LNCaP clone FGC (cell line): ENCODE measurements at places on chromosomes 11 and 22.

DNA sequence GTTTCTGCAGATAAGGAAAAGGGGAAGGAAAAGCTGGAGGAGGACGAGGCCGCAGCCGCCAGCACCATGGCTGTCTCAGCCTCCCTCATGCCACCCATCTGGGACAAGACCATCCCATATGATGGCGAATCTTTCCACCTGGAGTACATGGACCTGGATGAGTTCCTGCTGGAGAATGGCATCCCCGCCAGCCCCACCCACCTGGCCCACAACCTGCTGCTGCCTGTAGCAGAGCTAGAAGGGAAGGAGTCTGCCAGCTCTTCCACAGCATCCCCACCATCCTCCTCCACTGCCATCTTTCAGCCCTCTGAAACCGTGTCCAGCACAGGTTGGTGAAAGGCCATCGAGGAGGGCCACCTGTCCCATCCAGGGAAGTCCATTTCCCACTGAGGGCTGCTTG is 5.6 kb downstream of the TEF start:
- DNase-seq, result no peak

- no peak for DNase-seq
These were observed 206.4 kb downstream of the DBX1 start for GRCh38 chr11:19953909-19954308.

- DNase-seq, result no peak
These were observed 48.4 kb upstream of the DBX1 start for GRCh38 chr11:20208622-20209111.

- DNase-seq, result no peak
These were observed 48.7 kb upstream of the TEAD1 start for GRCh38 chr11:12625438-12626071.

DNA sequence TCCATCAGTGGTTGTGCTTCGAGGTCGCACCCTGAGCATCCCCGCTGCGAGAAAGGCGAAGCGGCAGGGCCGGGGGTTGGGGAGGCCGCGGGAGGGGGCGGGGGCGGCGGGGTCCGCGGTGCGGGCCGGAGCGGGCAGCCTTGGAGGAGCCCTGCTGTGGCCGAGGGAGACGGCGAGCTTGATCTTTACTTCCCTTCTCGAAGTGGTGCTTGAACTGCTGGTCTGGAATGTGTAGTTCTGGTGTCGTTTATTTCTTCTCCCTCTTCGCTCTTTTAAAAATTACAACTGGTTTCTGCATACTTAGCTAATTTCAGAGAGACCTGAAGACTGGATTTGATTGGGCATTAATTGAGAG is 1.1 kb downstream of the APLP2 start:
- DNase-seq, result no peak

DNA sequence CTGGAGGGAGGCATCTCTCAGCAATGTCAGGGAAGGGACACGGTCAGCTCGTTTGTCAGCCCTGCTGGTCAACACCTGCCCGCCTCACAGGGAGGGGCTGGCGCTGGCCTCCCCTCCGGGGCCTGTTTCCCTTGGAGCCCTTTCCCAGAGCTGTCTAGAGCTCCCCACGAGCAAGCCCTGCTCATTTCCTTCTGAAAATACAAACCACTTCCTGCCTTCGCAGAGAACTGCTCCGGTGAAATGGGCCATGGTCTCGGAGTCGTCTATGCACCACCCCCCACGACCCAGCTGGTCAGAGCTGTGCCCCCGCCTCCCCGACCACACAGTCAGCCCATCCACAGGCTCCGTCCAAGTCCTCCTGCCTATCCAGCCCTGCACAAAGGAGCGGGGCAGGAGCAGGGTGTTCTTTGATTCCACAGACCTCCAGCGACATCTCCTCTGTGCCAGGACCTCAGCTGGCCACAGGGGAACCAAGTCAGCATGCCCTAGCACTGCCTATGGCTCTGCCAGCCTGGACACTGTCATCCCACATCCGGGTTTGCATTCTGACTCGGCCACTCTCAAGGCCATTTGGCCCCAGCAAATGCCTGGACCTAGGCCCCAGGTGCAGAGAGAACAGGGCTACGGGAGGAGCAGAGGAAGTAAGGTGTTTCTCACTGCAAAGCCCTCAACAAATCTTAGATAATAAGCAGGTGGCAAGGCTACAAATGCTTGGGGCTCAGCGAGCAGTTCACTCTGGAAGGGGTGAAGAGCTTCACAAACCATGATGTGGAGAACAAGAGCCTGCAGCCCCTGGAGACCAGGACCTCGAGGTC is 82.1 kb upstream of the WNT11 start:
- no peak for DNase-seq

DNA sequence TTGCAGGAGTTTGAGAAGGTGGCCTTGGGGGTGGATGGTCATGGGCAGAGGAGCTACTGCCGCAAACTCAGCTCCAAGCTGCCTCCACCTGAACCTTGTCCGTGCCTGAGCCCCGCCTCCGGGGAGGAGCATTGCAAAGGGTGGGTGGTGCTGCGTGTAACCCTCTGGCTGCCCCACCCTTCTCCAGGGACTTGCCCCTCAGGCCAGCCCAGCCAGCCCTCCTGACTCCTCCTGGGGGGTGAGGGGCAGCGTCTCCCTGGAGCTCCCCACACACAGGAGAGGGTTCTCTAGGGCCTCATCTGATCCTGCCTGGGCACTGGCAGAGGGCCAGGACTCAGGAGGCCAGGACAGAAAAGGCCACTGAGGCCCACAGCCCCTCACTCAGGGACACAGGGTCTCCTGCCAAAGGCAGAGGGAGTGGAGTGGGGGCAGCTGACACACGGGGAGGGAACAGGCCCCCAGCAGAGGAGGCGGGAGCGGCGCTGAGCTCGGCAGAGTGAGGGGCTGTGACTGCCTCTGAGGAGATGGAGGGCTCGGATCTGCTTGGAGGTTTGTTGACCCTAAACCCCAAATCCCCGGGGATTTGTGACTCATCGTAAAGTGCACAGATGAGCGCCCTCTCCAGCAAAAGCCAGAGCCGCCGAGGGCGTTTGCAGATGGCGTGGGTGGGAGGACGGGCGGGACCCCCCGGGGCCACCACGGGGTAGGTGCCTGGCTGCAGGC is 12.8 kb downstream of the BRSK2 start:
- no peak for DNase-seq

DNA sequence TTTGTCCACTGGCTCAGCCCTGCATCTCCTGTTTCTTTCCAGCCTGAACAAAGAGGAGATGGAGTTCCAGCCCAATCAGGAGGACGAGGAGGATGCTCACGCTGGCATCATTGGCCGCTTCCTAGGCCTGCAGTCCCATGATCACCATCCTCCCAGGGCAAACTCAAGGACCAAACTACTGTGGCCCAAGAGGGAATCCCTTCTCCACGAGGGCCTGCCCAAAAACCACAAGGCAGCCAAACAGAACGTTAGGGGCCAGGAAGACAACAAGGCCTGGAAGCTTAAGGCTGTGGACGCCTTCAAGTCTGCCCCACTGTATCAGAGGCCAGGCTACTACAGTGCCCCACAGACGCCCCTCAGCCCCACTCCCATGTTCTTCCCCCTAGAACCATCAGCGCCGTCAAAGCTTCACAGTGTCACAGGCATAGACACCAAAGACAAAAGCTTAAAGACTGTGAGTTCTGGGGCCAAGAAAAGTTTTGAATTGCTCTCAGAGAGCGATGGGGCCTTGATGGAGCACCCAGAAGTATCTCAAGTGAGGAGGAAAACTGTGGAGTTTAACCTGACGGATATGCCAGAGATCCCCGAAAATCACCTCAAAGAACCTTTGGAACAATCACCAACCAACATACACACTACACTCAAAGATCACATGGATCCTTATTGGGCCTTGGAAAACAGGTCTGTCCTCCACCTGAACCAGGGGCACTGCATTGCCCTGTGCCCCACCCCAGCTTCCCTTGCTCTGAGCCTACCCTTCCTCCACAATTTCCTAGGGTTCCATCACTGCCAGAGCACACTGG is 5.0 kb downstream of the FTH1 start:
- no peak for DNase-seq

DNA sequence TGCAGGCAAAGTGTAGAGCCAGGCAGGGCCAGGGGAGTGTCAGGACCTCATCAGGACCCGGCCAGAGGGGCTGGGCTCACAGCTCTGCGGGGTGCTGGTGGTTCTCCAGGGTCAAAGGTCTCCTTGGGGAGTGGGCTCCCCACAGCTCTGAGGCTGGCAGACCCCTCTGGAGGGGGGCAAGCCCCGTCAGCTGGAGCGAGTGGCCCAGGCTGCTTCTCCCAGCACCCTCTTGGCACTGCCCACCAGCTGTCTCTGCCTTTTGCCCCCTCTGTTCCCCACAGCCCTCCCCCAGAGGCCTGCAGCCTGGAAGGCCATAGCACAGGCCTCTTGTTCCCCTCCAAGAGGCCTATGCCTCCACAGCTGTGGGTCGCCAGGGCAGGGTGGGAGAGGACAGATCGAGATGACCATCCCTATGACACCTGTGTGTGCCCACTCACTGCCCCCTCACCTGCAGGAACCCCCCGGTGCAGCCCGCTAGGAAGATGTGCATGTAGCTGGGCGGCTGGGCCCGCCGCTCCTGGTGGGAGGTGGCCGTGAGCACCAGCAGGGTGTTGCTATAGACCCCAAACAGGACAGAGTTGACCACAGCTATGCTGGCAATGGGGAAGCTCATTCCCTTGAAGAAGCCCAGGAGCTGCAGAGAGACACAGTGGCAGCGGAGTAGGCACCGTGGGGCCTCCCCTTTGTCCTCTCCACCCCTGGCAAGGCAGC is 3.4 kb downstream of the SLC25A45 start:
- no peak for DNase-seq

- no peak for DNase-seq
These were observed 60.4 kb upstream of the HSPA8 start for GRCh38 chr11:123122341-123122740.
